ENCODE measurements at places on chromosomes 5 and 9.

GRCh38 chr5:122077366-122078115, 518 bp downstream of the LOX start:
- no peak for DNase-seq

GRCh38 chr5:153756540-153756939, 266.1 kb downstream of the GRIA1 start:
- DNase-seq = no peak

DNA sequence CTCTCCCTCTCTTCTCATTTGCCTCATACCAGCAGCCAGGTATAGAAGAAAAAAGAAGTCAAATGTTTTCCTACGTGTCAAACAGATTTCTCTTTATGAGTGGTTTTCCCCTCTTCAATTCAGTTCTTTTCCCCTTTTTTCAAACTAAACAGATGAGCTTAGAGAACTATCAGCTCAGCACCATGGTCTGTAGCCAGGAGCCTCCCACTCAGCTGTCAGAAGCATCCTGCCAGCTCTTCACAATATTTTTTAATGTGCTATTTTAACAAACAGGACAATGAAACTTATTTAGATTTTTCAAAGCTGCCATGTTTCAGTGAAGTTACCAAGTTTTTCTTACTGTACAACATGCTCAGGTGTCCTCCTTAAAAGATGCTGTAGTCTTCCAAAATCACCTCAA, 63.5 kb downstream of the CMYA5 start:
- DNase-seq = no peak

DNA sequence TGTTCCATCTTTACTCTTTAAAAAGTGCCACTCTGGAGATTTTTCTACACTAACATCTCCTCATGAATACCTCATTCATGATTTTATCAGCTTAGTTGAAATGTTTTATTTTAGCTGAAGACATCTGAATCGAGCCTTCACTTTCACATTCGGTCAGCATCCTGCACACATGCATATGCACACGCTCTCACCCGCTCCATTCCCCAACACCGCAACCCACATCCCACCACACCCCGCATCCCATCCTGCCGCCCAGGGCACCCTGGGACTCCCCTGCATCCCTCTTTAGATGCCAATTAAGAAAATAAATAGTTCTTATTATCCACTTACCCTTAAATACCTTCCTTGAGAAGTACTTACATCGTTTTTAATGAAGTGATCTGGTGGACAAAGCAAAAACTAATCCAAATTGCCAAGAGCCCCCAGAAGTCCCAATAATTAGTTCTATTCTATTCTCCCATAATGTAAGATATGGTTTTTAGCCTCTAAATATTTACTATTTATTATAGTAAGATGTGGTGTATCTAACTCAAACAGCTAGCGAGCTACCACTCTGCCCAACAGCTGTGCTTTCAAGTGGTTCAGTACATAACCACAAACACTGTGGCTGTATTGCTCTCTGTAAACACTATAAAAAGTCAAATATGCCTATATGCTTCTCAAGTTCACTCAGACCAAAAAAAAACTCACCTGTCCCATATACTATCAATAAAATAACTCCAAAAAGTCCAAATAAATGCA, 38.2 kb downstream of the GZMK start:
- DNase-seq = peak; percentile 85

GRCh38 chr9:3332802-3333201, 193.0 kb downstream of the RFX3 start:
- DNase-seq = no peak

GRCh38 chr9:114272739-114273431, 50.0 kb upstream of the ORM1 start:
- DNase-seq = no peak

- DNase-seq = no peak
Observed at GRCh38 chr5:102845041-102845440, 89.9 kb downstream of the PAM start.

- DNase-seq = peak; percentile 64
Observed at GRCh38 chr5:157160001-157160400, 6.1 kb downstream of the GARIN3 start.

DNA sequence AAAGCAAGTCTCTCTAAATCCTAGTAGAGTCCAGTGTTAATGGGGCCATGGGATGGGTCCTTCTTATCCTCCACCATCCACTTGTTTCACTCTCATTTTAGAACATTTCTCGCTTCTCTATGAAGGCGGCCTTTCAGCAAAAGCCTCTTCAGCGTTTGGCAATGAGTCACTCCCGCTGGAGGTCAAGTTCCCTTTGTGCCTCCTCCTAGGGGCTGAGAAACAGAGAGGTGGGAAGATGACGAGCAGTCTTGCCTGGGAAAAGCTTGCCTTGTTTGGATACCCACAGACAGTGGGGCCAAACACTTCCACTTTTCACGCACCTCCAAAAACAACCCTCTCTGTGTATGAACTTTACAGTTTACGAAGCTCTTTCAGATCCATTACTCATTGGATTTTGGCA, 168.8 kb downstream of the GABBR2 start:
- DNase-seq = no peak

DNA sequence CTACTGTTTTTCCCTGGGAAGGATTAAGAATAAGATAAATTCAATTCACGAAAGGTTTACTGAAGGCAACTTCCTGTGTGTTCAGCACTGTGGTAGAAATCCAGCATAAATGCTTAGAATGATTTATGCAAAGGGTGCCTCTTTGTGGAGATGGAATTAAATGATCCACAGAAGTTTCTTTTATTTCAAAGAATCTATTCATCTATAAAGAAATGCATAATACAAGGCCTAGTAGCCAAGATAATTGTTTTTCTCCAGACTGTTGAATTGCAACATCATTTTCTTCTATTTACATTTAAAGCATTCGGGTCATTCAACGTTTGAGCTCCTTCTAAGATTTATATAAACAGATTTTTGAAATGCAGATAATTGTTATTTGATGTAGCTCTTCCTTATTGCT, 138.8 kb upstream of the NFIL3 start:
- DNase-seq = no peak

- no peak for DNase-seq
Observed at GRCh38 chr5:121055586-121055985, 591.5 kb downstream of the PRR16 start.

DNA sequence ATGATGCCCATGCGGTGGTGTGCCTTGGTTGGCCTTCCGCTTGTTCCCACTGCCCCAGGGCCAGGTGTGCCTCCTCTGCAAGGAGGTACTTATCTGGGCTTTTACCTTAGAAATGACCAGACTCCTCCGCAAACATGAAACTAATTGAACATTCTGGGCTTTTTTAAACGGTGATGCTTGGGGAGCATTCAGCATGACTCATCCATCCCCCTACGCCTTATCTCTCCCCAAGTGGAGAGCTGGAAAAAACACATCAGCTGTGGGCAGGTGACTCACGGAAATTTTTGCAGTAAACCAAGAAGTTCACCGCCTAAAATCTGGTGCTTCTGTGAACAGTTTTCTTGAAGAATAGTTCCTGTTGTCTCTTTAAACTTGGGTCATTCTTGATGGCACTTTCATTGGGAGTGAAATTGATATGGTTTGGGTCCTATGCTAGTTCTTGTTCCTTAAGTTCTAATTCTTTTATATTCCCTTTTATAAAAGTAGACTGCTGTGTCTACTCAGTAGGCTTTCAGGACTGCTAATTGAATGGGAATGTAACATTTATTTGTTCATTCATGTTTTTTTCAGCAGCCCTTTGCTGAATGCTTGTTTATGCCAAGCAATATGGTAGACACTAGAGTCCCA, 39.6 kb downstream of the SFXN1 start:
- DNase-seq = peak; percentile 88

DNA sequence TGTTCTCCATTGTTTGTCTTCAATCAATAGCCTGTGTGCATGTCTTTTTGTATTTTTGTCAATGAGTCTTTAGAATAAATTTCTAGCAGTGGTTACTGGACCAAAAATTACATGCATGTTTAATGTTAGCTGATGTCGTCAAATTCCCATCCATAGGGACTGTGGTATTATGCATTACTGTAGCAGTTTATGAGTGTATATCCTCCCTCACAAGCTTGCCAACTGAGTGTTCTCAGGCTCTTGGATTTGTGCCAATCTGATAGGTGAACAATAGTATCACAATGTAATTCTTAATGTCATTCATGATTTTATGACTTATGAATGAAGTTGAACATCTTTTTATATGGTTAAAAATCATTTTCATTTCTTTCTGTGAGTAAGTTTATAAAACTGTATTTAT, 13.0 kb downstream of the SNX24 start:
- DNase-seq = no peak

DNA sequence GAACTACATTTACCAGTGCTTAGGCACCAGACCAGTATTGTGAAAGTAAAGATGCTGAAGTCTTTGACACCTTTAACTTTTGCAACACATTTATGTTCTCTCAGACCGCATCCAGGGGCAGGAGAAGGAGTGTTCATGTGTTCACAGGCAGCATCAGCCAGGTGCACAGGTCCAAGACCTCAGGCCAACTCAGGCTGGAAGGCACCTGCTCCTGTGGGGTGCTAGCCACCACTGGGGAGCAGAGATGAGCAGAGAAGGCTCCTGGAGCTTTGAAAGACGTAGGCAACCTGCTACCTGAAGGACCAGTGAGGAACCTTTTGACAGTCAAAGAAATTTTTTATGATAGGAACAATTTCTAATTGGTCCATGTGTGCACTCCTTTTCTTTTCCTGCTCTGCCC, 35.6 kb downstream of the DAPK1 start:
- DNase-seq = no peak

- DNase-seq = no peak
Observed at GRCh38 chr5:153080940-153081339, 409.5 kb upstream of the GRIA1 start.

All from activated CD4-positive, alpha-beta T cell treated with anti-CD3 and anti-CD28 coated beads, Interleukin-2, Interleukin-4, amounts not matched to agents 100 ng/mL and 50 ng/mL, durations not matched to agents 16 hours and 8 hours (primary cell).